ENCODE measurements at places on chromosomes 3 and 15.

DNA sequence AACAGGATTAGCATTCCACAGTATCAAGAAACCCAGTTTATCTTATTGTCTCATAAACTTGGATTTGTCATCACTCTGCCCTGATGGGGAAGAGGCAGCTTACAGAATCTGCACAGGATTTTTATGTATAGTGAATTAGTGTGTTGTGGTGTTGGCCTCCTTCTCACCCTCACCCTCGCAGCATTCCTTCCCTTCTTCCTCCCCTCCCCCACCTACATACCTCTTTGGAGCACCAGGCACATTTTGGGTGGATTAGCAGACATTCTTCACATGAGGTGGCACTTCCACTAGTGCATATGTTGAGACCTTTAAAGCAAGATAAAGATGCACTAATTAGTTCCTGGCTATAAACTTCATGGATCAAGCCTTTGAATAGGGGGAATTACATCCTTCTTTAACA is 13.9 kb downstream of the ITGB5 start:
- no peak for DNase-seq

GRCh38 chr15:29533647-29534046 is 264.0 kb upstream of the NSMCE3 start:
- no peak for DNase-seq

GRCh38 chr3:147370349-147370748 is 36.0 kb downstream of the ZIC4 start:
- no peak for DNase-seq

- DNase-seq, result no peak
Measured at GRCh38 chr3:187286467-187287059, 5.0 kb downstream of the MASP1 start.

DNA sequence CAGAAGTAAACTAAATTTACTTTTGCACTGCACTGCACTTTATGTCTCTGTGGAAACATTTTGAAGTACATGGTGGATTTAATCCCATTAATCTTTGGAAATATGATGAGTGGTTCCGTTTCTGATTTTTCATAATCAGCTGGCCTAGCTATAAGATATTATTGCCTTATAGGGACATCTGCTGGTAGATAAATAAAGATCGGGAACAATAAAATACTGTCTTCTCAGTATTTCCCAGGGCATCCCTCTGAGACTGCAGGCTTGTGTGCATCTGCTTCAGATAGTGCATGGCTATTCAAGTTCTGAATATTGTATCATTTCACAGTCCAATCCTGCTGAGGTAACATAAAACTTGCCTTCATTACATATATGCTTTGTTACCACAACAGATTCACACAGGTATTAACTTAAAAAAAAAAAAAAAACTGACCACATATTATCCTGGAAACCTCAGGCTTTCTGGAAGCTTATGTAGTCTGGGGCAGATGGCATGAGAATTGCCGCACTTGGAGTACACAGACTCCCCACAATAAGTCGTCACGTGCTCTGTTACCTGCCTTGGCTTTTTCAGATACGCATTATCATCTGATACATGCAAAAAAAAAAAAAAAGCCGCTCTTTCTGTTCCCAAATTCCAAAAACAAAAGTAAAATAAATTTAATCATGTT is 330.8 kb upstream of the AGTR1 start:
- no peak for DNase-seq

DNA sequence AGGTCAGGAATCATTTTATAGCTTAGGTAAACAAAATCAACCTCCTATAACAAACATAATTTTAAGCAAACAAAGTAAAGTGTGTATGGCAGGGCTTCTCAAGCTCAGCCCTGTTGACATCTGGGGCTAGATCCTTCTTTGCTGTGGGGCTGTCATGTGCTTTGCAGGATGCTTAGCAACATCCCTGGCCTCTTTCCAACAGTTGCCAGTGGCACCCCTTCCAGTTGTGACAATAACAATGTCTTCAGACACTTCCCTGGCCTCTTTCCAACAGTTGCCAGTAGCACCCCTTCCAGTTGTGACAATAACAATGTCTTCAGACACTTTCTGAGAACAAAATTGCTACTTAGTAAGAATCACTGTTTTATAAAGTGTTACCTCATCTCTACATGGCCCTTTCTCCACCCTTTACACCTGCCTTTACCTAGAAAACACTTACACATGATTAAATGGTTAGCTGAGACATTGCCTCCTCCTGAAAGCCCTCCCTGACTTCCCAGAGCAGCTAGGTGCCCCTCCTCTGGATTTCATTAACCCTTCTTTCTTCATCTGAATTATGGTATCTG is 194.0 kb upstream of the LMCD1 start:
- DNase-seq, result no peak

GRCh38 chr3:150238048-150238802 is 169.9 kb upstream of the TSC22D2 start:
- DNase-seq, result no peak

DNA sequence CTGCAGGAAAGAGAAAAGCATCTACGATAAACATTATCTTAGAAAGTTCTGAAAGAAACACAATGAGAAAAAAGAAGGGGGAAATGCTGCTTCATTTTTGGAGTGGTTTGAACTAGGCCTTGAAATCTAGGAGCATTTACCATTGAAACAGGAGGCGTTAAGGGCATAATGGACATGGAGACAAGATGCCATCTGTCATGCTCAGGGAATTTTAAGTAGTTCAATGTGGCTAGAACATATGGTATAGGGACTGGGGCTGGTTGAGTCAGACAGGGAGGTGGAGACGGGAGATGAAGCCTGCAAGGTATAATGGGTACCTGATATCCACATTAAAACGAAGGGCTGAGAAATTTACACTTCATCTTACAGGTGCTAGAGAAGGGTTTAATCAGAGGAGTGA is 10.4 kb upstream of the PLAAT1 start:
- no peak for DNase-seq

DNA sequence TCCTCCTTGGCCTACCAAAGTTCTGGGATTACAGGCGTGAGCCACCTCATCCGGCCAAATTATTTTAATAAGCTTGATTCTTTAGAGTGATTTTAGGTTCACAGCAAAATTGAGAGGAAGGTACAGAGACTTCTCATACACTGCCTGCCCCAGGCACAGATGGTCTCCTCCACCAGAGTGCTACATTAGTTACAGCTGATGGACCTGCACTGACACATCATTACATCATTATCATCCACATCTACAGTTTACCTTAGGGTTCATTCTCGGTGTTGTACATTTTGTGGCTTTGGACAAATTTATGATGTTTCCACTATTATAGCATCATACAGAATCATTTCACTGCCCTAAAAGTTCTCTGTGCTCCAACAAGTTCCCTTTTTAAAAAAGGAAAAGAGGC is 4.4 kb upstream of the VPS8 start:
- DNase-seq, result no peak

DNA sequence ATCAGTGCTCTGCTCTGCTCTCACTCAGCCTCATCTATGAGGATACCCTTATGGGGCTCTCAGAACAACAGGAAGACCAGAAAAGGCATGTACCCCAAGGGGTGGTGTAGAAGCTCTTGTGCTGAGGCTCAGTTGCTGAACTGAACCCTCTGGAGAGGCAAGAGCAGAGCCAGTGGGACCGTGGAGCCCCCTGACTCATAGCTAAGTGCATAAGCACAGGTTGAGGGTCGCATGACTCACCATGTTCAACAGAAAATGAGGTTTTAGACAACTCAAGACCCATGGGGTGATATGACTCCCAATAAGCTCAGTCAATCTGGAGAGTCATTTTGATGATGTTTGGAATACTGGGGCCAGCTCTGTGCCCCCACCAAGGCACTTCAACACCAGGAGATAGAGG is 37.3 kb downstream of the CRYGS start:
- DNase-seq, result no peak

DNA sequence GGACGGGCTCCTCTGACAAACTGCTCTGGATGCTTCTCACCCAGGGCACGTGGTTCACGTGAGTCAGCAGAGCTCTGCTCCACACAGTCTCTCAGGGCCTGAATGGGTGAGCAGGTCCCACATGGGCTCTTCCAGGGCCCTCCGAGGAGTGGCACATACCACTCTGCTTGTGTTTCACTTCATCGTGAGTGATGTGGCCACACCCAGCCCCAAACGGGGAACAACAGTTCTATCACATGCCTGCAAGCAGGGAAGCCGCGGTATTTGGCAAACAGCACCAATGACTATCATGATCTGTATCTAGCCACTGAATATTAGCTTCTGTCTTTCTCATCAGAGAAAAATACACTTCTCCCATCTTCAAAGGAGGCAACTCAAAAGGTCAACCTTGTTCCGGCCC is 352.8 kb downstream of the GABRG3 start:
- DNase-seq, result no peak

DNA sequence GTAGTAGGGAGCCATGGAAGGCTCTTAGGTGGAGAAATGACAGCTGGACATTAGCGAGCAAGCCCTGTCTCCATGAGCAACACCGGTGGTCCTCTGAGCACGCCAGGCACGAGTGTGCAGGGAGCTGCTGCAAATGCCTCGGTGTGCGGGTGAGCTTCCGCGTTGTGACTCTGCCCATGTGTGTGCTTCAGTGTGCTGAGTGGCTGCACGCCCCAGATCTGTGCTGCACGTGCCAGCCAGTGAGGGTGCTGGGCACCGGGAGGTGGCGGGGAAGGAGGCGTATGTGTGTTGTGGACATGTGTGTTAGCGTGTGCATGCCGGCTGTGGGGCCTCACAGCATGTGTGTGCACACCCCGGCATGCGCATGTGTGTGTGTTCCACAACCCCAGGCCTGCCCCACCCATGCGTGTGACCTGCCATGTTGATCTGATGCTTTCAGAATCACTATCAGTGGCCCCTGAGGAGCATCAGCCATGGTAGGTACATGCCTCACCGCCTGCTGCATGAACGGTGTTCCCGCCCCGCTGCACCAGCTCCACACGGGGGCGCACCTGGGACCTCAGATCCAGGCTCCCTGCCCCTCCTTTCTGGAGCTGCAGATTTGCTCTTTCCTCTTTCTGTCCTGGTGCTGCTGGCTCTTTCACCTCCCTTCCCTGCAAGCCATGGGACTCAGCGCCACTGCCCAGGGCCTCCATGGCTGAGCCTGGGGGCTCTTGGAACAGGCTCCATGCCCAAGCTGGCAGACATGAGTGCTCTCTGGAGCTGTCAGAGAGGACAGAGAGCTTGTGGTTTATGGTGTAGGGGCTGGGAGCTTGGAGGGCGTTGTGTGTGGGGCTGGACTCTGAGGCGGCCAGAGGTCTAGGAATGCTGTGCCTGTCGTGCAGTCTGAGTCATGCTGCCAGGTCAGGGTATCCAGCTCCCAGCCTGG is 169.4 kb downstream of the TBC1D2B start:
- peak; percentile 63 for DNase-seq

- DNase-seq, result no peak
Measured at GRCh38 chr3:74591342-74591741, 23.1 kb downstream of the CNTN3 start.

GRCh38 chr15:98541519-98541918 is 106.8 kb upstream of the IGF1R start:
- DNase-seq, result no peak
